Colonic mucosa (tissue), 4 donors: ENCODE measurements at places on chromosomes 1 and 21. TPM values are rescaled to one million over a fixed set of nuclear protein-coding genes. Genes with fewer than 3 reads are reported as not detected.

- DNase-seq, result peak; percentile 77
These were observed 89.9 kb downstream of the FOXD2 start for GRCh38 chr1:47527653-47528272.

DNA sequence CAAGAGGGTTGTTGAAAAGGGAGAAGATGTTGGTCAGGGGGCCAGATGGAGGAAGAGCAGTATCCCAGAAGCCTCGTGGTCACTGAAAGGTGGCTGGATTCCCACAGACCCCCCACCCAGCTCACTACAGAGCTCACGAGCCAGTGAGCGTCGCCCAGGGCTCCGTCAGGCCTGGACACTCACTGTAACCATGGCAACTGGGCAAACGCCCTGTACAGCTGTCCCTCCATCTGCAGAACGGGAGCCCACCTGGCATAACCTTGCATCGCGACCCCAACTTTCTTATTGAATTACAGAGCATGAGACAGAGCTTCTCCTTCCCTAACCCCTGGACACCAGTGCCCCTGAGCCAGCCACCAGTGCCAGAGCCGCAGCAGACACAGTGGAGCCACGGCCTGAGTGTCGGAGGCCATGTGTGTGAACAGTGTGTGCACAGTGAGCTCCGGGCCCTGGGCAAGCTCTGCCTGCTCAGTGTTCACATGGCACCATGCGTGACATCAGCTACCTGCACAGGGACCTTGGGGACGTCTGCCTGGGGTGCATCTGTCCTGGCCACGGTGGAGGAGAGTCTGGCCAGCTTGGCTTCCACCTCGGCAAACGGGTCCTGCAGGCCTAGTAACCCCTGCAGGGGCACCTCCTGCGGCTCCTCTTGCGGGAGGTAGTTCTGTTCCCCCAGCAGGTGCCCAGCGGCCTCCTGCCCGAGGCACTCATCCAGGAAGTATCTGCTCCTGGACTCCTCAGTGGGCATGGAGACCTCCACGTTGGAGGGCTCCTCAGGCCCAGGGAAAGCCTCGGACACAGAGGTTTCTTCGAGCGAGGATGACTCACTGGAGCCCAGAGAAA, 25.9 kb upstream of the DDOST start:
- DNase-seq, result no peak

CD101 gene
- 1.9 TPM for total RNA-seq

CACNA1S gene
- not detected for total RNA-seq

GRCh38 chr1:161324020-161324419, 9.8 kb downstream of the SDHC start:
- DNase-seq, result no peak

DNA sequence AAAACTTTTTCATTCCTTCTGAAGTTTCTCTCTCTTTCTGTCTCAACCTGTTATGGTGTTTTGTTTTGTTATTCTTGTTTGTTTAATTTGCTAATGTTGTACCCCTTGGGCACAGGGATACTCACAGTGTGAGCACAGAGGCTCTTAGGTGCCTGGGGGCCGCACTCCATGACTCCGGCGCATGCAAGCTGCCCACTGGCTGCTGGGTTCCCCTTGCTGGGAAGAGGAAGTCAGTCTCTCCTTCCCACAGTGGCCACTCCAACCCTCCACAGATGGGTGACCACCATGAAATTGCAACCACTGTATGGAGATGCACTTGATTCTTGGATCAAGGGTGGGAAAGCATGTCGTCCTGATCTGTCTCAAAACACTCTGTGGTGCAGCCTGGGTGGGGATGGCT, 4.6 kb upstream of the CD1A start:
- DNase-seq, result no peak

LCE1B gene
- not detected for total RNA-seq

- no peak for DNase-seq
These were observed 1.9 kb downstream of the AGO1 start for GRCh38 chr1:35884934-35885333.

GRCh38 chr1:240004086-240004749, 87.5 kb upstream of the FMN2 start:
- DNase-seq, result no peak

PRAMEF27 gene
- total RNA-seq, result not detected

RAB7B gene
- total RNA-seq, result 1.2 TPM

- peak; percentile 81 for DNase-seq
These were observed 102.8 kb downstream of the RHOU start for GRCh38 chr1:228837817-228838716.

- peak; percentile 91 for DNase-seq
These were observed 6.7 kb upstream of the FAM167B start for GRCh38 chr1:32240140-32240951.

GPR153 gene
- total RNA-seq, result 19.6 TPM

DNA sequence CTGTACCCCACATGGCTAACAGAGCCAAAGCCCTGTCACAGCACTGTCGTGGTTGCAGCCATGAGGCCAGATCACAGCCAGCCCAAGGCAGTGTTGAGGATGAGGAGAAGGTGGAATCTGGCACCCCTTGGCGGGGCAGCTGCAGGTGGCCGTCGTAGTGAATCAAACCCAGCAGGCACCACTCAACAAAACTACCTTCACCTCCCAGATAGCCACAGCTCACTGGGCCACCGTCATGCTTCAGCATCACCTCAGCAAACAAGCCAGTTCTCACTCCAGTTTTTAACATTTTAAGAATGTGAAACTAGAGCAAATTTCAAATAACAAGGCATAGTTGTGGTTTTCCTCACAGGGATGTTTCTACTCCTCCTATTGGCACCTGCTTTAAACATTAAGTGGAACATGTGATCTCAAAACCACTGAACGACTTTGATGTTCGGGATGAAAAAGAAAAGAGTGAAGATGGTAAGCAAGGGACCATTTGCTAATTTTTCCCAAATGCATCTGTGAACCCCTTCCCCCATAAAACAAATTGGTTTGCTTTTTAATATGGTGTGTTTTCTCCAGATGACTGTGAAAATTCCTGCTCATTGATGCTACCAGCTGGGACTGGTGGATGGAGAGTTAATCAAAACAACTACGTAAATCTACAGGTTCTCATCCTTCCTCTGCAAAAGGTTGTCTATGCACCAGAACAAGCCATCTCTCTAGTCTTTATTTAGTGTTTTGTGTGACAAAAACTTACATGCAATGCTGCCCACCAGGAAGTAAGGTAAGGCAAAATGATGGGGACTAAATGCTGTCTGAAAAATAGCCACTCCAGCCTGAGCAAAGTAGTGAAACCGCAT, 45.5 kb downstream of the TOR1AIP2 start:
- DNase-seq, result no peak

ZBED6 gene
- 21.9 TPM for total RNA-seq

SPRR3 gene
- total RNA-seq, result not detected

DNA sequence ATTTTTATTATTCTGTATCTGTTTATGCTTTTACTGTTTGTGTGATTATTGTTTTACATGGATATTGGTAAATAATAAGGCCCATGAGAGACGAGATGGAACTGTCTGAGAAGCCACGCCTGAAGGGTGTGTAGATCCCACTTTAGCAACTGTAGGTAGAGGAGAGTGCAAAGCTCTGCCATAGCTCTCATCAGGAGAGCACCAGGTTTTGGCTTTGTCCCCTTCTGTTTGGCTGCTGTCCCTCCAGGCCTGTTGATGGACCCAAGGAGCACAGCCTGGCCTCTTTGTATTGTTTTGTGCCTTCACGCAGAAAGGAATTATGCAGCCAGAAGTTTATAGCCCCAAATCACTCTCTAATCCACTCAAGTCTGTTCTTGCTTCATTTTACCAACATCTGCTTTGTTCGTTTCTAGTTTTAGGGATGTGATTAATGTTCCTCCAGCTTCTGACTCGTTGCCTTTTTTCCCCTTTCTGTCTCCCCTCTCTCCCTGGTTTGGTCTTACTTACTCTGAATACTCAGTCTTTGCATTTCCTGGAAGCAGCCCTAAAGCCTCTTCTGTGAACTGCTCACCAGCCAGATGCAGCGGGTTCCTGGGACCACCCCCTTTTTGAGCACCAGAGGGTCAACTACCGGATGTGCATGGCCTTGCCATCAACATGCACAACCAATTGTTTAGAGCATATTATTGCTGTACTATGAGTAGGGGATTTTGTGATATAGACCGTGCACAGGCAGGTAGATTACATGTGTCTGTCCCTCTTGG, 127.3 kb downstream of the HHAT start:
- DNase-seq, result no peak

- DNase-seq, result peak; percentile 90
These were observed 12.4 kb upstream of the SLC19A1 start for GRCh38 chr21:45554477-45555175.

AK5 gene
- 0.49 TPM for total RNA-seq

GRCh38 chr1:43276673-43277072, 6.9 kb downstream of the TMEM125 start:
- no peak for DNase-seq

GRCh38 chr1:87669674-87670073, 341.0 kb downstream of the LMO4 start:
- no peak for DNase-seq
